HepG2 (cell line): ENCODE measurements at places on chromosomes 13 and 19.

- no peaks in the 10 kb centered on the region for H3K36me3 ChIP-seq
- DNase-seq = no peak
- H3K27ac ChIP-seq = no peak overlapping the region
- no peaks in the 10 kb centered on the region for H3K4me1 ChIP-seq
Measured at GRCh38 chr13:39835253-39835652, 179.8 kb downstream of the COG6 start.

GRCh38 chr19:51111606-51112005 is 3.4 kb upstream of the CTU1 start:
- no peak overlapping the region for H3K27ac ChIP-seq
- peaks cover 14% of the 10 kb centered on the region for H3K4me1 ChIP-seq
- peak; percentile 14 for DNase-seq
- no peaks in the 10 kb centered on the region for H3K36me3 ChIP-seq

GRCh38 chr19:55258476-55258827 is 365 bp downstream of the PPP6R1 start:
- DNase-seq = no peak
- H3K4me3 ChIP-seq = peak overlapping the region; percentile 94
- H3K27ac ChIP-seq = peak overlapping the region; percentile 85
- peaks cover 1% of the 10 kb centered on the region; the same call in 1 of the 2 replicates for H3K36me3 ChIP-seq
- H3K27me3 ChIP-seq = no peaks in the 10 kb centered on the region; the same call in 2 of the 3 replicates

GRCh38 chr19:8392017-8392591 is 1.9 kb downstream of the RAB11B start:
- H3K27ac ChIP-seq = peak overlapping the region; percentile 53

- no peak overlapping the region for H3K4me3 ChIP-seq
- DNase-seq = no peak
Measured at GRCh38 chr19:7427944-7428343, 60.9 kb downstream of the PEX11G start.

- peaks cover 73% of the 10 kb centered on the region for H3K4me1 ChIP-seq
- H3K27me3 ChIP-seq = no peaks in the 10 kb centered on the region
- DNase-seq = no peak
- H3K36me3 ChIP-seq = no peaks in the 10 kb centered on the region
Measured at GRCh38 chr13:40341096-40341471, 325.4 kb downstream of the FOXO1 start.

GRCh38 chr19:40726279-40726678 is 9.4 kb downstream of the ITPKC start:
- H3K4me3 ChIP-seq = no peak overlapping the region
- H3K27me3 ChIP-seq = no peaks in the 10 kb centered on the region
- peaks cover 17% of the 10 kb centered on the region for H3K36me3 ChIP-seq
- no peak overlapping the region for H3K27ac ChIP-seq

DNA sequence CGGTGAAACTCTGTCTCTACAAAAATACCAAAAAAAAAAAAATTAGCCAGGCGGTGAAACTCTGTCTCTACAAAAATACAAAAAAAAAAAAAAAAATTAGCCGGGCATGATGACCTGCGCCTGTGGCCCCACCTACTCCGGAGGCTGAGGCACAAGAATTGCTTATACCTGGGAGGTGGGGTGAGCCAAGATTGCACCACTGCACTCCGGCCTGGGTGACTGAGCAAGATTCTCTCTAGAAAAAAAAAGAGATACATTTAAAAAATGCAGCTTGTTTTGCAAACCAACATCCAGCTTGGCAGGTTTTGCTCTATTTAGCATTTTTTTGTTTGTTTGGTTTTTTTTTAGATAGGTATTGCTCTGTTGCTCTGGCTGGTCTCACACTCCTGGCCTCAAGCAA is 6.7 kb upstream of the PGPEP1 start:
- no peaks in the 10 kb centered on the region for H3K27me3 ChIP-seq
- H3K4me3 ChIP-seq = peak overlapping the region; percentile 39; the same call in 1 of the 2 replicates
- H3K36me3 ChIP-seq = no peaks in the 10 kb centered on the region
- H3K4me1 ChIP-seq = peaks cover 87% of the 10 kb centered on the region
- no peak for DNase-seq

GRCh38 chr13:110881839-110882627 is 32.8 kb downstream of the ANKRD10 start:
- H3K27ac ChIP-seq = no peak overlapping the region
- no peak overlapping the region for H3K4me3 ChIP-seq
- H3K4me1 ChIP-seq = no peaks in the 10 kb centered on the region
- H3K27me3 ChIP-seq = no peaks in the 10 kb centered on the region

DNA sequence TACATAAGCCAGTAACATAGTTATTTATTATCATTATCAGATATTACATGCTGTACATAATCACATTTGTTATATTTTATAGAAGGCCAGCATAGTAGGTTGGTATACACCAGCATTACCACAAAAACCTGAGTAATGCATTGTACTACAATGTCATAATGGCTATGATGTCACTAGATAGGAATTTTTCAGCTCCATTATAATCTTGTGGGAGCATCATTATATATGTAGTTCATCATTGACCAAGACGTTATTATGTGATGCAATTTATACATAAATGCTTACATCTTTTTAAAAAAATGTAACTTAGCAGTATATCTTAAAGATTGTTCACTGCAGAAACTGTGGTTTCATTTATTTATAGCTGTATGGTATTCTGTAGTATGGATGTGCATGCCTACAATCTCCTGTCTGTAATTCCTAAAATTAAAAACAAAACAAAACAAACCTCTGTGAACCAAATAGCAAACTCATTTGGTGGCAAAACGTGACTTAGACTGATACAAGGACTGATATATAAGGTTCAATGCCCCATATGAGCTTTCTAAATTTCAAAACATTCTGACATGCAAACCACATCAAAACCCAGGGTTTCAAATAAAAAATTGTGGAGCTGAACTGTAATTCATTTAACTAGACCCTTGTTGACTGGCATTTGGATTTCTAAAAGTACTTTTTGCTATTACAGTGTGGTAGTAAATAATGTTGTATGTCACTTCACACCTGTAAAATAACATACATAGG is 250.9 kb downstream of the DLEU7 start:
- peaks cover 45% of the 10 kb centered on the region for H3K4me1 ChIP-seq
- H3K36me3 ChIP-seq = no peaks in the 10 kb centered on the region
- DNase-seq = no peak
- H3K4me3 ChIP-seq = no peak overlapping the region
- H3K27me3 ChIP-seq = no peaks in the 10 kb centered on the region
- H3K27ac ChIP-seq = no peak overlapping the region

GRCh38 chr13:45055902-45056648 is 64.2 kb upstream of the GTF2F2 start:
- DNase-seq = no peak
- no peak overlapping the region for H3K4me3 ChIP-seq
- no peaks in the 10 kb centered on the region for H3K4me1 ChIP-seq

- no peaks in the 10 kb centered on the region for H3K36me3 ChIP-seq
- H3K4me3 ChIP-seq = no peak overlapping the region
- H3K4me1 ChIP-seq = no peaks in the 10 kb centered on the region
- H3K27ac ChIP-seq = no peak overlapping the region
- no peaks in the 10 kb centered on the region for H3K27me3 ChIP-seq
Measured at GRCh38 chr13:90717451-90717936, 630.0 kb upstream of the MIR17HG start.

DNA sequence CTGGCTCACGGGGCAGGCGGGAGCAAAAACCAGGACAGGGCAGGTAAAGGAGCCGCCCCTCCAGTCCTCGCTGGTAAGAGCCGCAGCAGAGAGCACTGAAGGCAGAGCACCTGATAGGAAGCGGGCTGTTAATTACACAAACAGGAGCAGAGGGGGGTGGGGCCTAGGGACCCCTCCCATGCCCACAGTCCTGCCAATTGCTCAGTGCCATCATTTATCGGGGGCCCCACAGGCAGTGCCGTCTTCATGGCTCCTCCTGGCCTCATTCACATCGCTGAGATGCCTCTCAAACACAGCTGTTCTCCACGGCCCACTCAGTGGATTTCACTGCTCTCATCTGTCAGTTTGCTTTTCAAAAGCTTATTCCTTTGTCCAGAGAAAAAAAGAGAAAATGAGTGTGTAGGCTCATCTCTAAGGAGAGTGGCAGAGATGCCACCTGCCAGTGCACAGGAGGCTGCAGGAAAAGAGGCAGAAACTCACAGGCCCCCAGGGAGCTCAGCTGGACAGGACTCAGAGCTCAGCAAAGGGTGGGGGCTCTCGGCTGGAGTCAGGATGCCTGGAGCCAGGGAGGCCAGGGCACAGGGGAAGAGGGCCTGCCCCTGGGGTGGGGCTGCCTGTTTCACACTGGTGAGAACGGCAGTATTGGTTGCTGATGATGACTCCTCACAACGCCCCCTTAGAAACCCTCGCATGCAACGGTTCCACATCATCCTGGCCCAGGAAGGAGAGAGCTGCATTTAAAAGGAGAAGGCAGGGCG is 174.6 kb downstream of the COL4A1 start:
- H3K27ac ChIP-seq = no peak overlapping the region
- no peaks in the 10 kb centered on the region for H3K4me1 ChIP-seq
- no peaks in the 10 kb centered on the region for H3K36me3 ChIP-seq
- H3K4me3 ChIP-seq = no peak overlapping the region
- no peaks in the 10 kb centered on the region for H3K27me3 ChIP-seq
- DNase-seq = no peak

GRCh38 chr19:9947441-9947840 is 11.1 kb upstream of the OLFM2 start:
- no peak overlapping the region for H3K4me3 ChIP-seq
- peaks cover 25% of the 10 kb centered on the region for H3K4me1 ChIP-seq
- no peak overlapping the region for H3K27ac ChIP-seq
- H3K36me3 ChIP-seq = no peaks in the 10 kb centered on the region

DNA sequence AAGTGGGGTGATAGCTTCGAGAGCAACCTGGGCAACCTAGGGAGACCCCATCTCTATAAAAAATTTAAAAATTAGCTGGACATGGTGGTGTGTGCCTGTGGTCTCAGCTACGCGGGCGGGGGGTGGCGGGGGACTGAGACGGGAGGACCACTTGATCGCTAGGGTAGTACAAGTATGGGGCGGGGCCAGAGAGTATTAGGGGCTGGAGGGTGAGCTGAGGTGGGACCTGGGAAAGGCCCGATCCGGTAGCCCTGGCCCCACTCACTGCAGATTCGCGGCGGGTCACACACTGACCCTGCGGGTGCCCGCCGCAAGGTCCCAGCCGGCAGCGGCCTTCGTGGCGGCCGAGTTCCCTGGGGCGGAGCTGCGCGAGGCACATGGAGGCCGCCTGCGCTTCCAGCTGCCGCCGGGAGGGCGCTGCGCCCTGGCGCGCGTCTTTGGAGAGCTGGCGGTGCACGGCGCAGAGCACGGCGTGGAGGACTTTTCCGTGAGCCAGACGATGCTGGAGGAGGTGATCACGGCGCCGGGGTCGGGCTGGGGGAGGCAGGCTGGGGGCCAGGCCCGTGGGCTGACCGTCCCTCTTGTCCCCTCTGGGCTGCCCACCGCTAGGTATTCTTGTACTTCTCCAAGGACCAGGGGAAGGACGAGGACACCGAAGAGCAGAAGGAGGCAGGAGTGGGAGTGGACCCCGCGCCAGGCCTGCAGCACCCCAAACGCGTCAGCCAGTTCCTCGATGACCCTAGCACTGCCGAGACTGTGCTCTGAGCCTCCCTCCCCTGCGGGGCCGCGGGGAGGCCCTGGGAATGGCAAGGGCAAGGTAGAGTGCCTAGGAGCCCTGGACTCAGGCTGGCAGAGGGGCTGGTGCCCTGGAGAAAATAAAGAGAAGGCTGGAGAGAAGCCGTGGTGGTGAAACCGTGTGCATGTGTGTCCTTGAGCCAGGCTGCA is 2.0 kb upstream of the ARHGAP45 start:
- no peak for DNase-seq
- H3K36me3 ChIP-seq = no peaks in the 10 kb centered on the region
- peak overlapping the region; percentile 33 for H3K4me3 ChIP-seq
- H3K4me1 ChIP-seq = peaks cover 37% of the 10 kb centered on the region
- peak overlapping the region; percentile 6 for H3K27ac ChIP-seq

- DNase-seq = no peak
- no peaks in the 10 kb centered on the region for H3K27me3 ChIP-seq
- peaks cover 60% of the 10 kb centered on the region for H3K4me1 ChIP-seq
- H3K4me3 ChIP-seq = no peak overlapping the region
Measured at GRCh38 chr19:44813070-44813840, 4.4 kb downstream of the BCAM start.

DNA sequence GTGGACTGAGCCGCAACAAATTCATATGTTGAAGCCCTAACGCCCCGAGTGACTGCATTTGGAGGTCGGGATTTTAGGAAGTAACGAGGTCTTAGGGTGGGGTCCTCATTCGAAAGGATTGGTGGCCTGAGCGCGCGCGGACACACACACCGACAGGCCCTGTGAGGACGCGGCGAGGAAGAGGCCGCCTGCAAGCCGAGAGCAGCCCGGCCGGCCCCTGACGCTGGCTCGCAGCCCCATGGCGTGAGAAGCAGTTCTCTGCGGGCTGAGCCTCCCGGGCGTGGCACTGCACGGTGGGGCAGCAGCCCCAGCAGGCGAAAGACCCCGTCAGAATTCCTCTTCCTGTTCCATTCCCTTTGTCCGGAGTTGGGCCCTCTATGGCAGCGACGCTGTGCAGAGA is 131.2 kb downstream of the CRYL1 start:
- H3K27me3 ChIP-seq = no peaks in the 10 kb centered on the region
